ENCODE measurements at places on chromosomes 1 and 21.
A peak's percentile ranks its signal among the peaks of the same experiment; 100 is the strongest.

GRCh38 chr1:204617256-204618147, 68.0 kb downstream of the LRRN2 start:
- DNase-seq, result no peak

DNA sequence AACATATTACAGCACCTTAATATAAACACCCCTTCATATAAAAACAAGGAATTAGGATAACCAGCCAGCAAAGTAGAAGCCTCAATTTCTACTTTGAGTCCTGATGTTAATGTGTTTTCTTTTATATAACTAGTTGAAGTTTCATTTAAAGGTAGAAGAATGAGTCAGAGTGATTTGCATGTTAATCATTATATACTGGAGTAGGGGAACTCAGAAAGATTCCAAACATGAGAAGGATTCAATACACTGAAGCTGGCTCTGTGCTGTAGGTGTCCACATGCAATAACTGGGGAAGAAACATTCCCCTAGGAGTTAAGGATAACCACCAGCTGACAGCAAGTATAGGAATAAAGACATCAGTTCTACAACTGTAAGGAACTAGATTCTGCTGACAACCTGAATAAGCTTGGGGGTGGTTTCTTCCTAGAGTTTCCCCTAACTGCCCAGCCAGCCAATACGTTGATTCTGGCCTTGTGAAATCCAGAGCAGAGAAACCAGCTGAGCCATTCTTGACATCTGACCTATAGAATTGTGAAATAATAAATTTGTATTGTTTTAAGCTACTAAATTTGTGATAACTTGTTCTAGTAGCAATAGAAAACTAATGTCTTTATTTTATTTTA, 33.4 kb upstream of the RNPC3 start:
- no peak for DNase-seq

DNA sequence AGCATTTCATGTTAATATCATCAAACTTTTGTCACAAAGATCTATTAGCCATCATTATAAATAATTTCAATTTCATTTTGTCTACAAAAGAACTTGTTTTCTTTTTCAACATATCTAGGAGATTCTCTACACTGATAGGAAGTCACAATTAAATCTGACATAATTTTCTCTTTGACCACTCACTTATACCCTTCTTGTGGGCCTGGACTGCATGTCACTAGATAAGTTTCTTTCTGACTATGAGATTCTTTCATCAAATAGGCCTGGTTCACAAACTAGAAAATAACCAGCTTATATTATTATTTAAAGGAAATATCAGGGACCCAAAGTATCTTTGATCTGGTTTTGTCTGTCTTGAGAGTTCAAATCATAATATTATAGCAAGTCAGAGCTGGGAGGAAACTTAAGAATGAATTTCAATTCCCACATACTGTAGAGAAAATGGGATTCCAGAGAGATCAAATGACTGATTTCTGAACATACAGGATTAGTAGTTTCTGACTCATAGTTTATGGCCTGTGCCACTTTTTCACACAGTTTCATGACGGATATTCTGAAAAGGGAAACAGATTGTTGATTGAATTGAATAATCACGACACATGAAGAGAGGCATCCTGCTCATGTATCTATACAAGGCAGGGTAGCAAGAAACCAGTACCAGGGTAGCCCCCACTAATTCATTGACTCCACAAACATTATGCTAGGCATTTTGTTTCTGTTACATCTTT, 355.8 kb downstream of the GPATCH2 start:
- DNase-seq, result no peak

GRCh38 chr1:177286396-177286795, 115.6 kb downstream of the BRINP2 start:
- no peak for DNase-seq

DNA sequence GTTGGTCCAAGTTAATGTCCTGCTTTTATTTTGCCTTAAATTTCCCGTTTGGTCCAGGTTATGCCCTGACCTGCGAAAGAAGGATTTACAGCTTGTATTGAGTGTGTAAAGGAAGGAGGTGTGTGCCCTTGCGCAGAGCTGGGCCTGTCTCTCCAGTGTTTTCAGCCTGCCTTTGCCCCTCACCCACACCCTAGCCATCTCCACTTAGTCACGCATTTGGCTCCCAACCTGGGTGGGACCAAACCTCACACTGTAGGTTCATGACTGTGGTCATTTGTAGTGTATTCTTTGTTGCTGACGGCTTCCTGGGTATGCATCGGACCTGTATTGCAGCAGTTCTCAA, 572 bp upstream of the SRSF10 start:
- DNase-seq, result peak; percentile 27

GRCh38 chr1:181324797-181325616, 158.3 kb upstream of the CACNA1E start:
- peak; percentile 31 for DNase-seq

GRCh38 chr1:207669528-207670009, 24.6 kb downstream of the CR1L start:
- no peak for DNase-seq

DNA sequence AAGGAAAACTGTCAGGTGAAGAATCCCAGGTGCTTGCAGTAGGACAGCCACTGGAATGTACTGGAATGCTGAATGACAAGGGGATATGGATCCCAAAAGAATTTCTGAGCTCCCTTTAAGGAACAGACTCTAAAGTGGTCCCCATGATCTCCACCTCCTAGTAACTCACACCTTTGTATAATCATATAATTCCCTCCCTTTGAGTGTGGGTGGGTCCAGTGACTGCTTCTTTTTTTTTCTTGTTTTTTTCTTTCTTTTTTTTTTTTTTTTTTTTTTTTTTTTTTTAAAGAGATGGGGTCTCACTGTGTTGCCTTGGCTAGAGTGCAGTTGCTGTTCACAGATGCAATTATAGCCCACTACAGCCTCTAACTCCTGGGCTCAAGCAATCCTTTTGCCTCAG, 28.5 kb upstream of the H3-3A start:
- DNase-seq, result no peak

DNA sequence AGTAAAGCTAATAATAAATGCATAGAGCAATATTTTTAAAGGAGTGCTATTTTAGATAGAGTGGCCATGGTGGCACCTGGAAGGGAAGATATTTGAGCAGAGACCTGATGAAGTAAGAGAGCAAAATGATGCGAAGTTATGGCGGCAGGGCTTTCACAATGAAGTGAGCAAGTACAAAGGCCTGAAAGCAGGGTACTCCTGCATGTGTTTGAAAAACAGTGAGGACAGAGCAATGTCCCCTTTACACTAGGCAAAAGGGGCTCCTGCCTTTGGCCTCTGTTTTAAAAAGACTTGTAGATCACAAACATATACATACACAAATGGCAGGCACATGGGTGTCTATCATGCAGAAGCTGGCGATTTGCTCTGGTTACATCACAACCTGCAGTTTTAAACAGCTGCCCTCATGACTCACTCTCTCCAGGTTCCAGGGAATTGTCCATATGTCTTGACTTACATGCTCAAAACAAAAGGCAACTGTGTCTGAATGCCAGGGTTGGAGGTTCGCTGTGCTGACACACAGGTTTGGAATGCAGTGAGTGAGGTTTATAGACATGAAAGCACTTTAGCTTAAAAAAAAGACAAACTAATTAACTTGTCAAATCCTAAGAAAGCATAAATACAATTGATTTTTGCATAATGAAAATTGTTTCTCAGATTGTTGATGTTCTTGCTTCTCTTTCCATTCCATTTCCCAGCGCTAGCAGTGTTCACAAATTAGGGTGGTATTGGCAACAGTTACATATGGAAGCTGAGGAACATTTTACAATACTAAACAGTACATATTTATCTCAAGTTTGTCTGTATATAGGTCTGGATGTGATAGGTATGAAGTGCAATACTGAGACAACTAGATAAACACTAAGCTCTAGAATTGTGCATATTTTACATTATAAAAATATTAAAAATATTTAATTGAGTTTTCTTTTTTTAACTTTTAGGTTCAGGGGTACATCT, 313.9 kb downstream of the BARHL2 start:
- DNase-seq, result no peak

GRCh38 chr1:101284622-101285218, 47.9 kb downstream of the S1PR1 start:
- DNase-seq, result no peak

DNA sequence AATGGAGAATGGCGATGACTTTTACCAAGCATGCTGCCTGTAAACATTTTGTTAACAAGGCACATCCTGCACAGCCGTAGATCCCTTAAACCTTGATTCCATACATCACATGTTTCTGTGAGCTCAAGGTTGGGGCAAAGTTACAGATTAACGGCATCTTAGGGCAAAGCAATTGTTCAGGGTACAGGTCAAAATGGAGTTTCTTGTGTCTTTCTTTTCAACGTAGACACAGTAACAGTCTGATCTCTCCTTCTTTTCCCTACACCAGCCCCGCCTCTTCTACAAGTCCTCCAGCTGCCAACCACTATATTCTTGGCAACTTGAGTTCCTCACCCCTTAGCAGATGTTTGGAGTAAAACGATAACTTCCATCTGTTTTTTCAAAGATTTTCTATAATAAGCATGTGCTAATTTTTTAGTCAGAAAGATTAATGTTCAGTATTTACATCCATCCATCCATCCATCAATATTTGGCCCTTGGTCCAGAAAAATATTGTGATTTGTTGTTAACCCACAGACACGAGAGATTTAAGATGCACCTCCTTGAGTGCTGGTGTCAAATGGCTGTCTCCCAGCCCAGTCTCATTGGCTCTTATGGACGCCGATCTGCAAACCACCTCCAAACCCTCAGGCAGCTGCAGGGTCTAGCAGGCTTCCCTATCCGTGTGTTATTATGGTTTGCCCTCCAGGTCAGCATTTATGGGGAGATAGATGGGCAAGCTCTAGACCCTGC, 3.8 kb downstream of the DNALI1 start:
- DNase-seq, result no peak

DNA sequence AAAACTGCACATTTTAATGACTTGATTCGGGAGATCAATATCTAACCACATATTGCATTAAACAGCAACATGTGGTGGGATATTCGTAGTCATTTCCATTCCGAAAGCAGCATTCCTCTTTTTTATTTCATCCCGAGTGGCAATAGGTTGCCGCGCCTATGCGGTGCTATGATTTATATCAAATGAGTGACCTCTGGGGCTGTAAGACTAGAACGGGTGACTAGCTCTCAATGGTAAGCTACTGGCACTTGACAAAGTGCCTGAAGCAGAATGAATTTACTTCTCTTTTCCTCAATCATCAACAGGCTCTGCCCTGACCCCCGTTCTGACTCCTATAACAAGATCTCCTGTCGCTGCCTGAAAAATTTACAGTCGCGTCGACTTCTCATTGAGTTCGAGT, 162.3 kb downstream of the ZNF281 start:
- no peak for DNase-seq

GRCh38 chr21:38494703-38495102, 3.6 kb downstream of the ERG start:
- DNase-seq, result no peak

DNA sequence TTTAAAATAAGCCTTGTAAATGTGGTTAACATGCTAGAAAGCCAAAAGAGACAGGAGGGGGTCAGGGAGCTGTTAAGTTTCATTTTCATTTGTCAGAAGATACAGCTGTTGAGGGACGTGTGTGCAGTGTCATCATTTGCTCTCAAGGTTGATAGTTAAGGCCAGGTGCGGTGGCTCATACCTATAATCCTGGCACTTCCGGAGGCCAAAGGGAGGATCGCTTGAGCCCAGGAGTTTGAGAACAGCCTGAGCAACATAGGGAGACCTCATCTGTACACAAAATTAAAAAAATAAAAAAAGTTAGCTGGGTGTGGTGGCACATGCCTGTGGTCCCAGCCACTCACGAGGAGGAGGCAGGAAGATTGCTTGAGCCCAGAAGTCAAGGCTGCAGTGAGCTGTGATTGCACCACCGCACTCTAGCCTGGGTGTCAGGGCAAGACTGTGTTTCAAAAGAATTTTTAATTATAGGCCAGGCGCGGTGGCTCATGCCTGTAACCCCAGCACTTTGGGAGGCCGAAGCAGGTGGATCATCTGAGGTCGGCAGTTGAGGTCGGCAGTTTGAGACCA, 22.7 kb downstream of the ZBTB8OS start:
- peak; percentile 32 for DNase-seq

DNA sequence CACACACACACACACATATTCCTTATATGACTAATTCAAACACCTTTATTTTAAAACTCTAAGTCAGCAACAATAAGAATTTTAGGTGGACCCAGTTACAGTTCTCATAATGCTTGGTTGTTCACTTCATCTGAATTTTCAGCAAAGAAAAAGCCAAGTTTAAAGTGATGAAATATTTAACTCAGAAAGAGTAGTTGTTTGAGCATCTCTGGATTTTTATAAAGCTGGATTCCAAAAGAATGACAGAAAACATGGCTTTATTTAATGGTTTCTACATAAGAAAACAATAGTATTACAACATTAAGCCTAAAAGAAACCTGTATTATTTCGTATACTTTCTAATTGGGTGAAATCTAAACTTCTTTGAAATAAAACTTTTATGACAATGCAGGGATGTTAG, 54.2 kb upstream of the ADAMTS5 start:
- no peak for DNase-seq

GRCh38 chr1:201375169-201375568, 2.3 kb downstream of the TNNT2 start:
- no peak for DNase-seq

GRCh38 chr21:9838738-9839642, 682.4 kb upstream of the TPTE start:
- no peak for DNase-seq

GRCh38 chr1:178271471-178271870, 177.6 kb downstream of the RASAL2 start:
- DNase-seq, result no peak

GRCh38 chr1:201468844-201469644, at the start of gene PHLDA3:
TSS of gene PHLDA3 (minus strand) at chr1:201469188. CDS start at chr1:201468786, 402 bp downstream.
- peak; percentile 40 for DNase-seq

- no peak for DNase-seq
Measured at GRCh38 chr1:89425056-89425455, 61.2 kb downstream of the GBP6 start.

GRCh38 chr1:49225464-49225863, 448.8 kb upstream of the BEND5 start:
- DNase-seq, result no peak

- no peak for DNase-seq
Measured at GRCh38 chr1:62726011-62726442, 37.8 kb upstream of the DOCK7 start.

GRCh38 chr1:201170533-201171062, 16.3 kb upstream of the TMEM9 start:
- peak; percentile 76 for DNase-seq

DNA sequence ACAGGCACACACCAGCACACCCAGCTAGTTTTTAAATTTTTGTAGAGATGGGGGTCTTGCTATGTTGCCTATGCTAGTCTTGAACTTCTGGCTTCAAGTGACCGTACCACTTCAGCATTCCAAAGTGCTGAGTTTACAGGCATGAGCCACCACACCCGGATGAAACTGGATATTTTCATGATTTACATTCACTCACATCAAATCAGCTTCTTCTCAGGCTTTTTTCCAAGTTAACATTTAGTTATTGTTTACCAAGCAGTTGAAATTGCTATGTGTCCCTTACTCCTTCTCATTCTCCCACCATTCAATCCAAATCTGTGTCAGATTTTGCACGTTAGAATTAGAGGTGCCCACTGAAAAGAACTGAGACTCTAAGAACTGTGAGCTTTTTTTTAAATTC, 18.4 kb downstream of the RIT1 start:
- DNase-seq, result no peak

- DNase-seq, result no peak
Measured at GRCh38 chr1:168697356-168698126, 31.5 kb downstream of the DPT start.
